SK-MEL-5 (cell line): ENCODE measurements at places on chromosomes 7 and 10.
A peak's percentile ranks its signal among the peaks of the same experiment; 100 is the strongest.

- DNase-seq = no peak
Measured at GRCh38 chr7:41921453-41921981, 218.6 kb upstream of the INHBA start.

GRCh38 chr7:128383776-128384175 lies 22.3 kb upstream of the PRRT4 start:
- no peak for DNase-seq

DNA sequence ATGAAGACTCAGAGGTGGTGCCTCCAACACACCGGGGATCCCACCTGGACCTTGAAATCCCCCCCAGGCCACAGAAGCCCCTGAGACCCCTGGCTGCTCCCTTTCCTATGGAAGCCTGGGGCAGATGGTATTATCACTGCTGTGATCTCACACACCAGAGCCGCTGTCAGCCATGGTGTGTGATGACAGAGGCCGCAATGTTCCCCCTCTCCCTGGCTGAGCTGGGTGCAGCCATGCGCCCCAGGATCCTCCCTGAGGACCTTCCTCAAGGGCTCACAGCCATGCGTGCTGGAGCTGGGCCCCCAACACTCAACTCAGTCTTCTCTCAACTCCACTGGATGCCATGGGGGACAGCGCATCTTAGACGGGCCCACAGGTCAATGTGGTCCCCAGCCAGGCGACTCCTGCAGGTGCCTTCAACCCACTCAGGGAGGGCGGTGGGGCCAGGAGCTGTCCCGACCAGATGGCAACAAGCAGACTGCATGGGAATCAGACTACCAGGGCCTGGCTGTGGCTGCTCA lies 44.9 kb downstream of the VIPR2 start:
- DNase-seq = no peak

GRCh38 chr10:46516660-46517416 lies 39.6 kb downstream of the GPRIN2 start:
- no peak for DNase-seq

DNA sequence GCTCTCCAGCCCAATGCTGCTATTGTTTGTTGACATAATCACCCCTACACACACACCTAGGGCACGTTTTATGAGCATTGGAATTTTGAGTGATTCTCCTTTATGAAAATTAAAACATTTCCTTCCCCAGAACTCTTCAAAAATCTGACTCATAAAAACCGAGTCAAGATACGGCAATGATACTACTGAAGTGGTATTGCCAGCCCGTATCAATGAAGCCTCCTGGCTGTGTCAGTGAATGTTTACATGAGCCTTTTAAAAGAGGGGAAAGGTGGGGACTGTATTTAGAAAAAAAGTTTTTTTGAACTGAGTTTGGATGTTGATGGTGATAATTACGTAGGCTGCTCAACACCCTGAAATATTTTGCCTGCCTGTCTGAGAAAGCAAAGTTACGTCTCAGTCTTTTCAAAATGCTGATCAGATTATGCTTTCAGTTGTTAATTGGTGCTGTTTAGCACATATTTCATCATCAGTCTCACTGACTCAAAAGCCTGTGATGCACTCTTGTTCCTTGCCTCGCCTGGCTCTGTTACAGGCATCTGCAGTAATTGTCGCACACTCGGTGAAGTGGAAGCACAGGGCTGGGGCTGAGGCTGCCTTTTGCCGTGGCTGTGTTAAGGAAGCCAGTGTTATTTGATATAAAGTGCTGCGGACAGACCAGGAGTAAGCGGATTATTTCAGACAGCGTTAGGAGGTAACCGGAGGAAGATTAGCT lies 157.4 kb upstream of the TCF7L2 start:
- DNase-seq = no peak

GRCh38 chr7:13240349-13240748 lies 552.9 kb downstream of the ARL4A start:
- peak; percentile 30 for DNase-seq

DNA sequence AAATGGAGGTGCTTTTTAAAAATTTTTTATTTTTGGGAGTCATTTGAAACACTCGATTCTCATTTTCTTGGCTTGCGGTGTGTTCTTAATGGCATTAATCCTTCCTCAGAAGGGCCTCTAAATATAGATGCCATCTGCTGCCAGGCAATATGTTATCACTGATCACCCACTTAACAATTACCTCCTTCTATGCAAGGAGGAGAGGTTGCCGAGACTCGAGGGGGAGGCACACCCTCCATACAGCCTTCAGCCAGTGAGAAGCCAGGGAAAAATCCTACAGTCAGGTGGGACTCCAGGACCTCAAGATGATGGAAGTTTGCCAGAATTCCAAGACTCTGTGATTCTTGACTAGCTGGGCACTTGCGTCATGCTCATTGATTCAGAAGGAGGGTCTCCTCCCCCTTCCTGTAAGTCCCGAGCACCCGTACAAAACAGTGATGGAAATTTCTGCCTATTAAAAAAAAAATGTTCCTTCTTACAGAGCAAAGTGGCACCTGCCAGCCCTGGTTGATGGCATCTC lies 574.5 kb downstream of the TYW1 start:
- no peak for DNase-seq

- DNase-seq = peak; percentile 39
Measured at GRCh38 chr10:19638182-19638895, 177.9 kb upstream of the PLXDC2 start.

GRCh38 chr10:78506614-78507013 lies 473.0 kb downstream of the RPS24 start:
- DNase-seq = no peak

- no peak for DNase-seq
Measured at GRCh38 chr7:149884016-149884415, 10.2 kb downstream of the ATP6V0E2 start.

GRCh38 chr7:154430640-154431039 lies 378.4 kb downstream of the DPP6 start:
- DNase-seq = no peak

GRCh38 chr7:140625908-140626868 lies 14.4 kb downstream of the DENND2A start:
- DNase-seq = peak; percentile 52

DNA sequence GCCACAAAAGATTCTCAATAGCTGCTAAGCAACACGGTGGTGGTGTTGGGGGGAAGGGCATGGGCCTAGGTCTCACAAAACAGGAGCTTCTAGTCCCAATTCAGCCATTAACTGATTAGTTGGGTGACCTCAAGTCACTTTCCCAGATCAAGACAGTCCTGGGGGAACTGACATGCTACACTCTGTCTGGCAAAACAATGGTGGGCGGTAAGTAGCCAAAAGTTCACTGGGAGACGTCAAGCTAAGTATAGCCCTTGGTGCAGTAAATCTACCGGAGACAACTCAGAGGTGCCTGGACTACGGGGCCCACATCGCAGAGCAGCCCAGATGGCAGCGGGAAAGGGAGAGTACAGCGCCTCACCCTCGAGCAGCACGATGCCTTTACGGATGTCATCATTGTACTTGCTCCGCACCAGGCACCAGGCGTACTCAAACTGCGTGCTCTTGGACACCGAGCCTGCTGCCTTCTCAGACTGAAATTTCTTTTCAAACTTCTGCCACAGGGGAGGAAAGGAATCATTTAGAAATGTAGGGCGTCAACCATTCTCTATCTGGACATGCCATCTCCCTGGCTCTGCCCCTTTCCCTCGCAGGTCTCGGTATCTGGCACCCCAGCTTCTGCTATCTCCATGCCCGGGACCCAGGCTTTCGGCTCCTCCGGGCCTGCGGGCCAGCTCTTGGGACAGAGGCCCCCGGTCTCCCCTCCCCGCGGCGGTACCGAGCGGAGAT lies 1.1 kb downstream of the FIS1 start:
- no peak for DNase-seq

DNA sequence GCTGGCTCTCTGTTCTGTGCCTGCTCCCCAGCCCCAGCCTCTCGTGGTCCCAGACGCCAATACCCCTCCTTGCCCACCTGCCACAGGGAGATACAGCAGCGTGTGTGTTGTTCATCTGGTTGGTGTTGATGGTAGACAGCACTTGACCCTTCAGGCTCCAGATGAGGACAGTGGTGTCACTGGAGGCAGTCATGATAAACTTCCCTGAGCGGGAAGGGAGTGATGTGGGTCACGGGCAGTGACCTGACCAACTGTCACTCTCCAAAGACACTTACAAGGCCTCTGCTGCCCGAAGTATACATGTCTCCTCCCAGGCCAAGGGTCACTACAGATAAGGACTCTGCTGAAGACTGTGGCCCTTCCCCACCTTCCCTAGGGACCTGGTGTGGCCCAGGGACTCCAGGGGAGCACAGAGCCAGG lies 5.6 kb downstream of the TBL2 start:
- no peak for DNase-seq

DNA sequence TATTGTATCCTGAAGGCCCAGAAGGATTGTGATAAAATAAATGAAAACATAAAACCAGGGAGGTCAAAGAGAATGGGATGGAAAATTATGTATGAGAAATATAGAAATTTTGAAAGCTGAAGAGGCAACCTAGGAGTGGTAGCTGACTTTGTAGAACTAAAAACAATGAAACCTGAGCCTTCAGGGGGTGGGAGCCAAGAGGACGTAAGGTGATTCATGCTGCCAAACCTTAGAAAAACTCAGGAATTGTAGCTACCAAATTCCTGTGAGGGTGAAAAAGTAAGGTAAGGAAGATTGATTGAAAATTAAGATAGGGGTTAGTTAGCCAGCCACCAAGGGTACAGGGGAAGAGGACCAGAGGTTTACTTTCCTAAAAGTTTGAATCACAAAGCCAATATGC lies 213.2 kb downstream of the KCND2 start:
- DNase-seq = no peak

- no peak for DNase-seq
Measured at GRCh38 chr7:68209486-68209885, 1212.9 kb downstream of the TYW1 start.

DNA sequence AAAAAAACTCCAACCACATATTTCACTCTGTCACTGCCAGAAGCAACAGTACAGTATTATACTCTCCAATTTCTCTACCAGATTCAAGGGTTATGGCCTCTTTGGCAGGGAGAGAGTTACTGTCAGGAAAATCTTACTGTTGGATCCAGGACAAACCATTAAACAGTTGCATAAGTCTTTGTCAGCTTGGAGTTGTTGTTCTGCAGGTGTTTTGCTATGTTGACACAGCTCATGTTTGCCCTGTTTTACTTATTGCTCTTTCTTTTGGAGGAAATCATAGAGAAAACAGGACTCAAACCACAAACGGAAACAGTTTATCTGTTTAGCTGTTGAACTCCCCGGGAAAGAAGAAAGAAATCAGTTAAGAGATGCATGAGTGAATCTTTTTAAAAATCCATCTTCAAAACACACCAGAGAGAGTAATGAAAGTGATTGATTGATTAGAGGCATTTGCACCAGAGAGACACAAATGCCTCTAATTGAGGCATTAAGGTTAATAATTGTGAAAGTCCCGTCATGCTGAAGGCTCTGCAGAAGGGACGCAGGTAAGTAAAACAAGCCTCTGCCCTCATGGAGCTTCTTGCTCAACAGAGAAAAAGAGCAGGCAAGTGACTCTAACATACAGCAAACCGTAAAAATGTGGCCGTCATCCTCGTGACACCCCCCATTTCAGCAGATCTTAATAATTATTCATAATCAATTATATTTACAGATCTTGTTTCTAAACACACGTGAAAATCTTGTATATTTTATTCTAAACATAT lies 38.7 kb upstream of the ARHGAP21 start:
- DNase-seq = no peak

DNA sequence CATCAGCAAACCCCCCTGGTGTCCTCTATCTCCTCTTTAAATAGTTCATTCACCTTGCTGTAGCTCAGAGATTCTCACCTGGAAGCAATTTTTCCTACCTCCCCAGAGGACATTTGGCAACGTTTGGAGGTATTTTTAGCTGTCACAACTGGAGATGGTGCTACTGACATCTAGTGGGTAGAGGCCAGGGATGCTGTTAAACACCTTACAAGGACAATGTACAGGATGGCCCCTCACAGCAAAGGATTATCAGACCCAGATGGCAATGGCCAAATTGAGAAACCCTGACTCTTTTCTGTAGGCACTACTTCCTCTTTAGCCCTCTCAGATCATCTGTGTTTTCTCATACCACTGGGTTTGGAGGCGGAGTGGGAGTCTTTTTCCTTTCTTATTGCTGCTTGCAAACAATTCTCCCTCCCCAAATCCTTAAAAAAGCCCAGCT lies 13.2 kb upstream of the TRA2A start:
- DNase-seq = peak; percentile 52

DNA sequence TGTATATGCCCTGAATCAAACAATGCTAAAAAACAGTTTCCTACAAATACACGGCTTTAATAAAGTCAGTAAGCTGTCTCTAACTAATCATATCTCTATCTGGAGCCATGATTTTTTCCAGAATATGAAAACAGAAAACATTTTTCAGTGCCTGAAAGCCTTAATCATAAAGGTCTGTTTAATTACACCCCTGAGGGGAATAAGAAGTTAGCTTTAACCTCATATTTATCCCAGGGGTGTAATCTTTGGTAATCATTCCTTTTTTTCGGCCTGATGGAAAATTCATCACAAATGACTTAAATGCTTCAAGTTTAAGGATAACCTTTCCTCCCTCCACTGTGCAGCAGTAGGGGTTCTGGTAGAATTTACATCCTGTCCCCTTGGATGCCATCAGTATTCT lies 124.2 kb downstream of the ATE1 start:
- no peak for DNase-seq

DNA sequence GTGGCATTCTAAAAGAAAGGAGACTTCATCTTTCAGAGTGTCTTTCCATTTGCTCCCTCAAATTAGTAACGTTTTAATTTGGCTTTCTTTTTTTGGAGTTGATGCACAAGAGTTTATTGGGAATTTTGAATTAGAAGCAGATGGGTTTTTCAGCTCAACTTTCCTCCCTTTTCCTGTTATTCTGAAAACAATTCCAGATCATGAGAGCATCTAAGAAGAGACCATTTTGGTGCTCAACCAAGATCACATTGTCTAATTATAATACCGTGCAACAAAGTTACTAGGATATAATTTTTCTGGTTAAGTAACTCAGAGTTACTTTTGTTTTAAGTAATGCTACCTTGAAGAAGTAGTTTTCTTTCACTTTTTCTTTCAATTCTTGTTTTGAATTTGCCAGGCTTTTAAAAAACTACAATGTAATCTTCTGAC lies 396.6 kb upstream of the KLF6 start:
- DNase-seq = no peak

DNA sequence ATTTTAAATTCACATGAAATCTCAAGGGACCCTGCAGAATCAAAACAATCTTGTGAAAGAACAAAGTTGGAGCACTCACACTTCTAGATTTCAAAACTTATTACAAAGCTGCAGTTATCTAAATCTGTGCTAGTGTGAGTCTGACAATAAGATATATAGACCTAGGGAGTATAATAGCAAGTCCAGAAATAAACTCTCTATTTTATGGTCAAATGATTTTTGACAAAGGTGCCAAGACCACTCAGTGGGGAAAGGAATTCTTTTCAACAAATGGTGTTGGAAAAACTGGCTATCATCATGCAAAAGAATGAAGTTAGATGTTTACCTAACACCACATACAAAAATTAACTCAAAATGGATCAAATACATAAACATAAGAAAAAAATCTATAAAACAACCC lies 68.2 kb downstream of the TFEC start:
- no peak for DNase-seq
